ENCODE measurements at places on chromosomes 13 and 19.

DNA sequence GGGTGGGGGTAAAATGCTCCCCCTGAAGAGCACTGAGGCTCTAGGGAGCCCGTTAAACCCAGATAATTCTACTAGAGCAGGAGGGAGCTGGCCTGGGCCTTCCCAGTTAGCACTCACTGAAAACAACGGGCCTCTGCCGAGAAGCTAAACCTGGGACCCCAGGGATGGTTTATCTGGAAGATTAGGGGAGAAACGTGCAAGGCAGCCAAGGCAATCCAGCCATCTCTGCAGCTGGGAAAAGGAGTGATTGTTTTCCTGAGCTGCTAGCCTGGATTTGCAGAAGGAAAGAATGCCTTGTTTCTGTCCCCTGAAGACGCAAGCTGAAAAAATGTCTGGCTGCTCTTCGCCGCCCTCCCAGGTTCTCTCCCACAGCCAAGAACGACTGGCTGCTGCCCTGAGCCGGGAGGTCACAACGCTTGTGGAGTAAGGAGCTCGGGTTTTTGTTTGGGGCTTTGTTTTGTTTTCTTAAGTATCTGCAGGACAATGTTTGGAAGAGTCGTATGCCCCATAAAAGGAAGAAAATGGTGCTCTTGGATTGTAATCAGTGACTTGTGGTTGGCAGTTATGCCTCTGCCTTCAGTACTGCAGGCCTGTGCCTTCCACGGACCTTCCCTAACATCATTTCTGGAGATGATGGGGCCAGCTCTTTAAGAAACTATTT, 31.5 kb downstream of the COL4A2 start:
- DNase-seq = no peak

DNA sequence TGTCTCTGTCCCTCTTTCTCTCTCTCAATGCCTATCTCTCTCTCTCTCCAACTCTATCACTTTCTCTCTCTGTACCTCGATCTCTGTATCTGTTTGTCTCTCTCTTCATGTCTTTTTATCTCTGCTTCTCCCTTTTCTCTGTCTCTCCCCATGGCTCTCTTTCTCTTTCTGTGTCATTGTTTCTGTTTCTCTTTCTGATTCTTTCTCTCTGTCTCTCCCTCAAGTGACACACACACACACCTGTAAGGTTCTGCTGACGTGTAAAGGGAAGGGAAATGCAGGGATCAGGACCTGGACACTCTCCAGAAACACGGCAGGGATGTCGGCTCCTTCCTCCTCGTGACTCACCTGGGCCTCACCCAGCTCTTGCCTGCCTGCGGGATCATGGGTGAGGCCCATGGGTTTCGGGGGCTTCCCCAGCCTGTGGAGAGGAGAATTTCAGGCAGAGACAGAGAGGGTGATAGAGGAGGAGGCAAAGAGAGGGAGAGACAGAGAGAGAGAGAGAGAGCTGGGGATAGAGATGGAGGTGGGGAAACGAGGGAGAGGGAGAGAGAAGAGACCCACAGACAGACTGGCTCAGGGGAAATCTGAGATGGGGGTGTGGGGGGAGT, 5.4 kb upstream of the PLAUR start:
- no peak for DNase-seq

DNA sequence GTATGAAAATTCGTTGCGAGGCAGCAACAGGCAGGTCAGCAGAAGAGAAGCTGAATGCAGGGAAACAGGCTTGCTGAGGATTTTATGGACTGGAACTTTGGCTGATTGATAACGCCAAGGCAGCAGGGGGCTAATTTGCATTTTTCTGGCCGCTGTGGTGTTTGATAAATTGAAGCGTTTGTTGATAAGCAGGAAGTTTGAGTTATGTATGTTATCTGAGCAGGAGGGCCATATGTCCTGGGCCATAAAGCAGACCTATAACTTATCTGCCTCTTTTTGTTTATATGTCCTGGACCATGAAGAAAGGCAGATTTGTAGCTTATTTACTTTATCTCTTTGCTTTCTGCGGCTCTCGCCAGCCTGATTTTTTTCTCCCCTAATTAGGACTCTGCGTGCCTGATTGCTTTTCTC, 65.9 kb downstream of the ZNF627 start:
- DNase-seq = no peak

GRCh38 chr13:91154558-91155353, 192.7 kb upstream of the MIR17HG start:
- DNase-seq = no peak

DNA sequence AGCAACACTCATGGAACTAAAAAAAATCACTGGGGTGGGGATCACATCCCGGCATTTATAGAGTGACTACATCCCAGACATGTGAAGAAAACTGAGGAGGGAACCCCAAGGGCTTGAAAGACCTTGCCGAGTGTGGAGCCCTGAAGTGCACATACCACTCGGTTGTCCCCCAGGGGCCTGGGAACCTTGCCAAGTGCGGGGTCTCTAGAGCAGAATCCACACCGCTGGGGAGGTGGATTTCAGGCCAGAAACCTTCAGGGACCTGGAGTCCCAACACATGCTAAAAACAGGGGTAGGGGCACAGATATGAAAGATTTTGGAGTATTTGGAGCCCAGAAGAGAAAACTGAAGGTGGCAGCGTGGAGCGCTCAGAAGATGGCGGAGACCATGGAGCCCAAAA, 35.2 kb downstream of the ERICH4 start:
- no peak for DNase-seq

GRCh38 chr13:41654796-41655195, 197.4 kb downstream of the RGCC start:
- no peak for DNase-seq

DNA sequence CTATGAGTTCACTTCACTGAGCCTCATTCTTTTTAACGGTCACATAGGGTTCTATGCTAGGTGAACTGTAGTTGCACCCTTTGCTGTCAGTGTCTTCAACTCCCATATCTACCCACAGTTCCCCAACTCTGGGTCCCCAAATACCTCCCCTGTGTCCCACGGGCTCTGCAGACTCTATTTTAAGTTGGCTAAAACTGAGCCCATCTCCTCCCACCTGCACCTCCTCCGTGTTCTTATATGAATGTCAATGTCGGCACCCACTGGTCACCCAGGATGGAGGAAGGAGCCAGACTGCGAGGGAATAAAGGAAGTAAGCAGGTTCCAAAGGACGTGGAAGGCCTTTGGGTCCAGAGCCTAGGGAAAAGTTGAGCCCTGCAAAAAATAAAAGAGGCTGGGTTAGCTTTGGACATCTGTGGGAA, 802 bp upstream of the PIN1 start:
- DNase-seq = no peak

DNA sequence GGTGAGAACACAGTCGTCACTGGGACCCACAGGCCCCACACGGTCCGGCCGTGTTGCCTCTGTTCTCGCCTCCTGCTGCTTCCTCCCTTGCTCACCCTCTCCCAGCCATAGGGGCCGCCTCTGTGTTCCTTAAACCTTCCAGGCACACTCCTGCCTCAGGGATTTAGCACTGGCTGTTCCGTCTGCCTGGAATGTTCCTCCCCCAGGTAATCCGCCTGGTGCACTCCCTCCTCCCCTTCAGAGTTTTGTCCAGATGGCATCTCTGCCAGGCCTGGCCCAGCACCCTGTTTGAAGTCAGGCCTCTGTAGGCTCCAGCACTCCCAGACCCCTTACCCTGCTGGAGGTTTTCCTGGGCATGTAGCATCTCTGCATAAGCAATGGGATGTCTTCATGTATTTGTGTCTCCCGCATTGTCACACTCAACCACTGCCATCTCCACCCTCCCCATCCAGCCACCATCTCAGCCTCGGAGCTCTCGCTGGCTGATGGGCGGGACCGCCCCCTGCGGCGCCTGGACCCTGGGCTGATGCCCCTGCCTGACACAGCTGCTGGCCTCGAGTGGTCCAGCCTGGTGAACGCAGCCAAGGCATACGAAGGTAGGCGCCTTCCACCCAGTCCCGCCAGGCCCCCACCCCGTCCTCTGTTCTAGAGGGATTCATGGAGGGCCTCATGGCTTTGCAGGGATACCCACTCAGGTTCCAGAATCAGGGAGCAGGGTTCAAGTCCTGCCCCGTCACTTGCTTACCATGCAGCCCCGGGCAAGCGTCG, 25.9 kb downstream of the DPF1 start:
- DNase-seq = no peak

- DNase-seq = no peak
These were observed 238.6 kb downstream of the POU4F1 start for GRCh38 chr13:78364711-78365110.

All from HS-27A (cell line).